ENCODE measurements at places on chromosomes 3 and 15. TPM values are rescaled to one million over a fixed set of nuclear protein-coding genes. Genes with fewer than 3 reads are reported as not detected.

- DNase-seq: no peak
These were observed 8.2 kb downstream of the DIPK2A start for GRCh38 chr3:143979813-143980212.

DNA sequence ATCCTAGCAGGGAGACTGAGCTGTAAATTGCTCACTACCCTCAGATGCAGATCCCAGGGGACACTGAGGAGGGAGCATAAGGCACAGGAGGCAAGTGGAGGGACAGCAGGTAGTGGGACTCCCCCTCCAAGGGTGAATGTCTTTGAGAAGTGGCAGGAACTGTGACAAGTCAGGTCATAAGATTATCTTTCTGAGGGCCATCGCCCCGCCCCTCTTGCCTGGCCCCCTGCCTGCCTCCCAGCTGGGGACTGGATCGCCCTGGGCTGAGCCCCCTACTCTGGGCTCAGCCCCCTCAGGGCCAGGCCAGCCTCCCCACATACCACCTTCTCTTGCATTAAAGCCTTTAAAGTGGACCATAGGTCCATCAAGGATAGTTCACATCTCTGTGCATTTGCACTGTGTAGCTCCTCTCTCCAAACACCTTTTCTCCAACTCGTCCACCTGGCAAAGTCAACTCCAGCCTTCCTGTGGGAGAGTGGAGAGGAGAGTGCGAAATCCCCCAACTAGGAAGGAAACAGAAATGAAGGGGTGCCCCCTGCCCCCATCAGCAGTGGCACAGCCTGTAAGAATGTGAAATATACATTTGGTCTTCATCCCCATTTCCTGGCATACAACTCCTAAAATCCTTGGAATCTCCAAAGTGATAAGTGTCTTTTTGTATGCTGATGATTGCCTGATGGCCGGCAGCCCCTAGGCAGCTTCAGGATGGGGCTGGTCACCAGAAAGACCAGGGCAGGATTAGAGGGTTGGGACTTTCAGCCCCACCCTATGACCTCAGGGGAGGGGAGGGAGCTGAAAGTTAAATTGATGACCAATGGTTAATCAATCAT, 14.7 kb downstream of the PIF1 start:
- no peak for DNase-seq

DNA sequence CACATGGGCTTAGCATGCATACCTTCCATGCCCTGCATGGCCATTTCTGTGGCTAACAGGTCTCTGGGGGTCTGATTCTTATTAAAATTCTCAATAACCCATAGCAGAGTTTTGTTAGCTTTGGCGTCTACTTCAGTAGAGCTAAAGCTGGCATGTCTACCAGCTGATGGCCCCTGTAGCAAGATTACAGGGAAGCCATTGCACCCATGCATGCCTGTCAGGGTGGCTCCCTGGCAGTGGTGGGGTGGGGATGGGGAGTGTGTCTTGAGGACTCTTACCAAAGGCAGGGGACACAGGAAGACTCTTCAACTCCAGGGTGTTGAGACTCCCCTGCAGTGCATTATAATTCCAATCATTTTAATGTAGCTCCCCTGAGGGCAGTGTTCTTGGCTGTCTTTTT, 4.7 kb downstream of the KY start:
- no peak for DNase-seq

Gene GABRG3
- polyA plus RNA-seq: not detected

Gene POLQ
- polyA plus RNA-seq: 0.15 TPM

Gene ATP13A5
- polyA plus RNA-seq: not detected

Data from heart left ventricle (tissue), 16 donors.